Stomach (tissue), 19 donors: ENCODE measurements at places on chromosomes 11 and 22. TPM values are rescaled to one million over a fixed set of nuclear protein-coding genes. Genes with fewer than 3 reads are reported as not detected.

Gene THAP12
- total RNA-seq, result 10.7 TPM

Gene INPPL1
- total RNA-seq, result 135 TPM

DNA sequence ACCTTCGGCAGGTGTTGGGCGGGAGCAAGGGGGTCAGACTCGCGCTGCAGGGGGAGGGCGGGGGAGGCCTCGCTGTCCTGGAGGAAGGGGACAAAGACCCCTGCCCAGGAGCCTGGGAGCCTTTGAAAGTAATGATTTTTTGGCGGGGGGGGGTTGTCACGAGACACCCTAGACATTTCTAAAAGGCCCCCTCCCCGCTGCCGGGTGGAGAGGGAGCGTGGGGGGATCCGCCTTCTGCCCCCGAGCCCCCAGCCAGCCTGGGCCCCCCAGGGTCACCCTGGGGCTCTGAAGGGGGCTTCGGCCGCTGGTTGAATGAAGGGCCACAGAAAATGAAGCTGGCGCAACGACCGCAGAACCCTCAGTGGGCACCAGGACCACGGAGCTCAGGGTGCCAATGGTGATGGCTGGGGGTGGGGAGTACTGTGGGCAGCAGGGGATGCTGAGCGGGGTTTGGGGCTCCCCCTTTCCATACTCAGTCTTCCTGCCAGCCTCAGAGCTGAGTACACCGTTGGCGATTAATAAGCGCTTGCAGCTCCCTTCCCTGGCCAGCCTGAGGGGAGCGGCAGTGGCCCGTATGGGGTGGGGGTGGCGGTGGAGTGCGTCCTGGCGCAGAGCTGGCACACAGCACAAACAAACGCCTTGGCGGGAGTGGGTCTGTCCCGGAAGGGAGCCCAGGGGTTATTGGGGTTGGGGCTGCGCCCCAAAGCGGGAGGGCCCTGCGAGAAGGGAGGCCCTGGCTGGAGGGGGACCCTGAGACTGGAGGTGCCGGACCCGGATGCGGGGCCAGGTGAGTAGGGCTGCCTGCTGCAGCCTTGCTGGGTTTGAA is 1.2 kb upstream of the DUSP8 start:
- DNase-seq, result peak; percentile 77

DNA sequence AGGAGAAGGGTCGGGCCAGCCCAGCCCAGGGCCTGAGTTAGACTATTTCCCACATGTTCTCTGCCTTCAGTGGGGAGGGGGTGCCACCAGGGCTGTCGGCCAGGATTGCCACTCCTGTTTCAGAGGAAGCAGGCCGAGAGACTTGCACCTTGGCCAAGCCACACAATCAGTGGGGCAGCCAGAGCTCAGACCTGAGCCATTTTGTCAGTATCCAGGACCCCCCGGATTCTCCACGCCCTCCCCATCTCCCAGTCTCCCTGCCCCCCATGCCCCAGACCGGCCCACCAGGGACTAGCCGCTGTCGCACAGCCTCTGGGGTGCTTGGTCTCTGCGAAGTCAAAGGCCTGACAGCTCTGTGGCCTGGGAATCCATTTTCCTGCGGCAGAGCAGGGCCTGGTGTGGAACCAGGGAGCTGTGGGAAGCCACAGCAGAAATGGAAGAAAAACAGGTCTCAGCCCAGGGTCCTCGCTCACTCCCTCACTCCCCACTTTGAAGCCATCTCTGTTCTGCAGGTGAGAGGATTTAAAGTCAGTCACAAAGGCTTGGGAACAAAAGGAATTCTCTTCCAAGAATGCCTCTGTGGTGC is 25.5 kb upstream of the MGAT3 start:
- DNase-seq, result no peak

- no peak for DNase-seq
These were observed 9.4 kb upstream of the SLC25A1 start for GRCh38 chr22:19187716-19188563.

DNA sequence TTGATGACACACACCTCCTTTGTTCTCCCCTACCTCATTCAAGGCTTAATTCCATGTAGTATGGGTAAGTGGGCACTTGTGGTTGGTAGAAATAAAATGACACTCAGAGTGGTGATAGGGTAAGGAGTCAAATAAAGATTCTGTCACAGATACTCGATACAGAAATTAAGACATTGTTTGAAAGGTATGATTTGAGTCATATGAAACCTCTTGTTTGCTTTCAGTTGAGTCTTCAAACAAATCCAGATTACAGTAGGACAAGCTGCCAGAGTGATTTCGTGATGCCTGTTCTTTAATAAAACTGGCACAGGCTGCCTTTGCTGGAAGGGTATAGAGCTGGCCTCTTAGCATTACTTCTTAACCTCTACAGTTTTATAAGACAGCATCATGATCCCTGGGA is 182.4 kb downstream of the SPON1 start:
- no peak for DNase-seq
